ENCODE measurements at places on chromosomes 3 and 15.

DNA sequence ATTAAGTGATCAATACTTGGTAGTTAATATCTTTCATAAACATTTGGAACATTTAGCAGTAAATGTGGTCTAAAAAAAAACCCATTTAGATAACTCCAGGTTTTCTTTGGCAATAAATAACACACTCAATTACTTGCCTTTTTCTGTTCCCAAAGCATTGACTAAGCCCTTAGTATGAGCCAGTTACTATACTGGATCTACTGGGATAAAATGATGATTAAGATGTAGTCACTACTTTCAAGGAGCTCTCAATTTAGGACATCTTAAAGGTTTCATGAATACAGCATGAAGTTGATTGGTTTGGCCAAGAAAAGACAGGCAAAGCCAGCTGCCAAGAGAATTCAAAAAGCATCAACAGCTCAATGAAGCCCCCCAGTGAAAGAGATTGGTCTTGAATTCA, 250.9 kb downstream of the EPHA3 start:
- no peak for DNase-seq

DNA sequence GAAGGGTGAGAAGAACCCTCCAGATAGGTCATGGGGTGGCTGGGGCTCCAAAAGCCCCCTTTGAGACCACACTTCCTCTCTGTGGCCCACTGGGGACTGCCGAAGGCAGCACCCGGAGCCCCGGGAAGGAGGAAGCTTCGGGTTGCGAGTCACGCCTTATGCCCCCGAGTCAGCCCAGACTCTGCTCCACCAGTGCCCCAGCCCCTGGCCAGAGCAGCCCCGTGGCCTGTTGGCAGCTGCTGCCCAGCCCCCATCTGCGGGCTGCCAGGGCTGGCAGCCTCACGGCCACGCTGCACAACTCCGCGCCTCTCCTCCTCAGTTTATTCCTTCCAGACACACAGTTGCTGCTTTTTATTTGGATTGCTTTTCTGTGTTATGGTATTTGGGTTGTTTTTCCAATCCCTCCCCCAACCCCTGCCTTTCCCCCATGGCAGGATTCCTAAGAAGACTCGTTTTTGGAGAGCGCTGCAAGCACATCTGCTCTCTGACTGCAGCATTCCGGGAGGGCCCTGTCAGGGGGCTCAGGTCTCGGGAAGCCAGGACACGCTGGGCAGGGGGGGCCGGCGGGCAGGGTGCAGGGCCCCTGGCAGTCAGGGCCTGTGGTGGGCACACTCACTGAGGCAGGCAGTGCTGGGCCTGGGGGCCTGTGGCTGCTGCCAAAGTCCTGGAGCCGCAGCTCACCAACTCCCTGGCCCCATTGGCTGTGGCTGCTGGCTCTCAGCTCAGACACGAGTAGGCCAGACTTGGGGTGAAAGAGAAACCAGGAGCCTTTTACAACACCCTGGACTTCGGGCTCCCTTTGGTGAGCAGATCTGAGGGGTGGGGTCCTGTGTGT, 20.2 kb downstream of the MAGEF1 start:
- no peak for DNase-seq

- DNase-seq: no peak
These were observed 562.1 kb downstream of the GRM7 start for GRCh38 chr3:7423036-7423435.

GRCh38 chr3:176978441-176978840, 218.8 kb downstream of the TBL1XR1 start:
- no peak for DNase-seq

- DNase-seq: no peak
These were observed 106.5 kb upstream of the SATB1 start for GRCh38 chr3:18531662-18532061.

DNA sequence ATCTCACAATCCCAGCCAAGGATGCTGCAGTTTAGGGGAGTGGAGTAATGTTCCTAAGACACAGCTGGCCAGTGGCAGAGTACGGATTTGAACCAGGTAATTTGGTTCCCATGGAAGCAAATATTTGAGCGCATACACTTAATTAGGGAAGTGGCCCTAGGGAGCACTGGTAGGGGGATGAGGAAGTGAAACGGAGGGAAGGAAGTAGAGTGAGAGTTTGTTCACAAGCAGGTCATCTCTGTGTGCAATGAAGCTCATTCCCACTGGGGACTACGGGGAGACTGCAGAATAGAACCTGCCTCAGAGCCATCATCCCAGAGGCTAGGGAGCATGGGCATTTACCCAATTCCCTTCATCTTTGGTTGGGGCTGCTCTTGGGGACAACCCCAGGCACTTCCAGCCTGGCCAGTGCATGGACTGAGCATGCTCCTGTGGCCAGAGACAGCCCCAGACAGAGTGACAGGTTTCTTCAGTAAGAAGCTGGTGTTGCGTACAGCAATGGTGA, 317.2 kb upstream of the PROK2 start:
- no peak for DNase-seq

- peak; percentile 99 for DNase-seq
These were observed at the start of gene ZBTB11 for GRCh38 chr3:101676765-101677435. Gene ZBTB11, minus strand, starts transcription at chr3:101677132. Its CDS starts 218 bp downstream, at chr3:101676914.

GRCh38 chr3:4670352-4670751, 177.2 kb downstream of the ITPR1 start:
- no peak for DNase-seq

DNA sequence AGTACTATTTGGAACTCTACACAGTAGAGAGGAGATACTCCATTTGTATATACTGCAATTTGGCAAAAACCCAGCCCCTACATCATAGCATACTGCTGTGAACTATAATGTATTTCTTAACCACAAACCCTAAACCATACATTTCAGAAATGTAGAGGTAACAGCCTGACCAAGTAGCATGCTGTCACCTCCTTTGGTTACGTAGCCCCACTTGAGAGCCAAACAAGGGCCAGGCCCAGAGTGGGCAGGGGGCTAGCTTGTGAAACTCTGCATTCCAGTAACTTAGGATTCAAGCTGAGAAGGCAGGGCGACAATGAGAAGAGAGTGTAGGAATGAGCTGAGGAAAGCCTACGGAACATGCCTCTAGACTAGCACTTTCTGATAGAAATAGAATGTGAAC, 135.8 kb downstream of the GREM1 start:
- no peak for DNase-seq

DNA sequence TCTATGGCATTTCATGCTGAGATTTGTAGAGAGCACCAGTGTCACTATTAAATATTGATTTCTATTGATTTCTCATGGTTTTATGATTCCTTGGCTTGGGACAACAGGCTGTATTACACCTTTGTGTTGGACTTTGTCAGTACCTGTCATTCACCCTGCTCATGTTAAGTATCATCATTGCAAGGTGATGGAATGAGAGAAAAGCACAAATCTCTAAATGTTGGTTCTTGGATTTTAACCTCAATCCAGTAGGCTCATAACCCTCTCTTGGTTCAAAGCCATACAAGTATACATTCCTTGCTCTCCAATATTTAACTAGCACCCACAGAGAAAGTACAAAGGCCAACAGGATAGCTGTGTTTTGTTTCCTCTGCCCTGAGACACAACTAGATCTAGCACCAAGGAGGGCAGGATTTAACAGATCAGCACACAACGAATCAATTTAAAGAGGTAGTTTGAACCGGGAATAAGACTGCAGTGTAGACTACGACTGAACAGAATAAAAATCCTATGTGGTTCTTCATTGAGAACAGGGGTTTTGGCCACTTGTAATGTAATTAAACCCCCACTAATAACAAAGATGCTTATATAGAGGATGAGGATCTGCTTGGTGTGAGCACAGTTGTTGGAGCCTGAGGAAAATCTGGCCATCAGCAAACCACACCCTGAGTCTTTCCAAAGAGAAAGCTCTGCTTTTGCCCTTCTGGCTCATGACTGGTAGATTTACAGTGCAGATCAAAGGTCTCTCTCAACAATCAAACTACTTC, 78.0 kb upstream of the TNFSF10 start:
- no peak for DNase-seq

GRCh38 chr15:97425596-97425995, 534.9 kb upstream of the ARRDC4 start:
- DNase-seq: no peak

DNA sequence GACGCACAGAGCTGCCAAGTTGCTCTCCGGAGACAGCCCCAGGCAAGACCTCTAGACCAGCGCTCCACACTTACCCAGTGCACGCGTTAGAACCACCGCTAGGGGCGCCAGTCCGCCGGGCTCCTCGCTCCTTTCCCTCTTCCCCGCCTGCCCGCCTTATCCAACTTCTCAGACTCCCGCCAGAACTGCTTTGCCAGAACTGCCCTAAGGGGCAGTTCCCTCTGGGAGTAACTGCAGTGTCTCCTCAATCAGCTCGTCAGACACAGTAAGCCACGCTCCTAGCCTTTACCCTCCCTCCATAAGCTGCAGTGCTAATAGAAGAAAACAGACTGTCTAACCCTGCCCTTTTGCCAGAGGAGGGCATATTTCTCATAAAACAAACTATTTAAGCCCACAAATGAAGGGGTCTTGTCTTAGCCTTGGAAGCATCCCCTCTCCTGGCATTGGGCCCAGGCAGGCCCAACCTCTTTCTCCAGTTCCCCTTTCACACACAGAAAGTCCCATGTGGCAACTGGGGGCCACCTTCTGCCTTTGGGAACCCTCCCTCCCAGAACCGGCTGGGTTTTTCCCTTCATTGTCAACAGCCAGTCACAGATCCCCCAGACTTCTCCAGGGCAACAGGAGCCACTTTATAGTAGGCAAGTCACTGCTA, 3.7 kb downstream of the BMF start:
- DNase-seq: peak; percentile 82

GRCh38 chr15:63764124-63764803, 69.5 kb downstream of the HERC1 start:
- no peak for DNase-seq

DNA sequence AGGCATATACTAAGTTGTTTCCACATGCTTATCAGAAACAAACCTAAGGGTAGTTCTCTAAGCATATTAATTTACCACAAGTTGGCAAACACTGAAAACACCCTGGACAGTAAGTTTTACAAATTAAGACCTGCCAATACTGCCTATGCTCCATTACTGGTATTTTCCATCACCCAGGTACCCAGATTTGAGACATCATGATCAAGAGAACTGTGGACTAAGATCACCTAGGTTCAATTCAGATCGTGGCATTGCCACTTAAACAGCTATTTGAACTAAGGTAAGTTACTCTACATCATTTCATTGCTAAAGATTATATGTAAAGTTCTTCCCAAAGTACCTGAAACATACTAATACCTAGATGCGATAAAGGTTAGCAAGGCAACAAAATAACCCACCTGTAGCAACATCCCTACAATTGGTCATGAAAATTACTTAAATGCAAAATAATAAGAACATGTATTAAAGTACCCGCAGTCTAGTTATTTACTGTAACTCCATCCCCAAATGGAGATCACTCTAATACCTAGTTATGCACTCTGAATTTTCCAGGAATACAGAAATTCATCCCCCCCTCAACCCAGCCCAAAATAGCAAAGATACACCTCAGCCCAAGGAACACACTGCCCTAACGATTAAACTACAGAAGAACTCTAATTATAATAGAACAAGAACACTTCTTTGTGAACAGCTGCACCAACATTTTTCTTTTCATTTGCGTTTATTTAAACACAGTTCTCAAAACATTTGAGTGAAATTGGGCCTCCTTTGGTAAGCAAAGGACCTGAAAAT, 21.6 kb downstream of the TRA2B start:
- DNase-seq: no peak

- DNase-seq: no peak
These were observed 22.0 kb downstream of the ASTE1 start for GRCh38 chr3:131004603-131005002.

Measured in stimulated activated CD4-positive, alpha-beta T cell treated with anti-CD3 and anti-CD28 coated beads, Interleukin-12 subunit alpha, Interleukin-12 subunit beta, amount 100 ng/mL, for 4 hours (primary cell).